ENCODE measurements at places on chromosomes 2 and 18. TPM values are rescaled to one million over a fixed set of nuclear protein-coding genes. Genes with fewer than 3 reads are reported as not detected.

Gene DBI
- total RNA-seq, result 172 TPM

DNA sequence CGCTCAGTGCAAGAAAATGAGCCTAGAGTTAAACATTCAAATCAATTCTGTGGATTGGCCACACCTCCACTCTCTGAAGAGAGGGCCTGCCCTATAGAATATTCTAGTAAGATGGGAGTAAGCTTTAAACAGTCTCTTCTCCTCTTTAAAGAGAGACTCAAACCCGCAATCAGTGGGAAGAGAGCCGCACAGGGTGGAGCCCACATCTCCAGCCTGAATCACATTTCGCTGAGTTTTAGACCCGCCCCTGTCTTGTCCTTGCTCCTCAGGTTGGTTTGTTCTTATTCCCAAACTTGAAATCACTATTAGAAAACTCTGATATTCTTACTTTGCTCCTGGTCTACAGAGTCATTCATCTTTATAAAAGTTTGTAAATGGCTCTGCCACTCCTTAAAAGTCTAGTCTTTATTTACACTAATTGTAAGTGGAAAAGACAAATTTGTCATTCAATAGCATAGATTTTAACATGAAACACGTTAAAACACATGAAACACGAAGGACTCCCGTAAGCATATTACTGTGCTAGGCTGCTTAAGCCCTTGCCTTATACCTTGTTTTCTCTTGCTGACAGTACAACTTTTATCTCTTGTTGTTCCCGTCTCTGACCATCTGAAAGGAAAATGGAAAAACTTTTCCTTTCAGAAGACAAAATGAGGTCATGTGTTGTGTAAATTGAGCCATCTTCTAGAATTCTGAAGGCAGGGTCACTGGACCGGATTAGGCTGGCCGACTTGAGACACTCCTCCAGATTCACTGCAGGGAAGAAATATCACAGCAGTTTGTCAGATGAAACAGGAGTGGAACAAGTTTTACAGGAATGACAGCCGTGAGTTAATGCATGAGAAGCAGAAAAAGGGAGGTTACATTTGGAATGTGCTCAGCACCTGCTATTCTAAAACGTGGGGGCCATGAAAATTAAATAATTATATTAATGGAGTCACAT, 5.6 kb downstream of the DSC1 start:
- DNase-seq, result no peak

GRCh38 chr18:50008306-50008705, 186.6 kb downstream of the MYO5B start:
- no peak for DNase-seq

GRCh38 chr2:23793476-23793875, 133.4 kb downstream of the ATAD2B start:
- no peak for DNase-seq

GRCh38 chr18:42850174-42851083, 265.1 kb downstream of the RIT2 start:
- no peak for DNase-seq

DNA sequence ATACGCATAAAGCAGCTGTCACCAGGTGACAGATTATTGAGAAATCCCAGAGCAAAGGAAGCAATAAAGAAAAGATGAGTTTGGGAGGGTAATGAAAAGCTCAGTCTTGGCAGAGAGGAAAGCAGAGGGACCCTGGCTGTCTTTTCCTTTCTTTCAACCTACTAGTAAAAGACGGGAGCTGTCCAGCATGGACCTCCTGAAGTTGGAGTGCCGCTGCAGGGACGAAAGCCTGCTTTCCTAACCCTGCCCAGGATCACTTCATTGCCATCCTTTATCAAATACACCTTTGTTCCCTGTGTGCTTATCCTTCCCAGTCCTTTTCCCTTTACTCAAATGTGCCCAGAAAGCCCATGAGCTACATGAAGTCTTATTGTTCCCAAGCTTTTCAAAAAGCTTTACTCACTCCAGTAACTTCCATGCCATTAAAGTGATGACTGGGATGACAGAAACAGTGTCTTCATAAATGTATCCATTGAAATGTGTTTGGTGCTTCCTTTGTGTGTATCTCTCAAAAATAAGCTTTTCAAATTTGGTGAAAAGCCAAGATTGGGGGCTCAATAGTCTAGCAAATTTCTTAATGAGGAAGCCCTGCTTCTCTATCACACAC, 3.7 kb upstream of the SPR start:
- no peak for DNase-seq

Gene KIF1A
- total RNA-seq, result 0.24 TPM

All from lower lobe of right lung (tissue), 2 donors.